ENCODE measurements at places on chromosomes 16 and 17. TPM values are rescaled to one million over a fixed set of nuclear protein-coding genes. Genes with fewer than 3 reads are reported as not detected.

The HEATR9 gene
- total RNA-seq, result not detected

The MSLN gene
- total RNA-seq, result not detected

DNA sequence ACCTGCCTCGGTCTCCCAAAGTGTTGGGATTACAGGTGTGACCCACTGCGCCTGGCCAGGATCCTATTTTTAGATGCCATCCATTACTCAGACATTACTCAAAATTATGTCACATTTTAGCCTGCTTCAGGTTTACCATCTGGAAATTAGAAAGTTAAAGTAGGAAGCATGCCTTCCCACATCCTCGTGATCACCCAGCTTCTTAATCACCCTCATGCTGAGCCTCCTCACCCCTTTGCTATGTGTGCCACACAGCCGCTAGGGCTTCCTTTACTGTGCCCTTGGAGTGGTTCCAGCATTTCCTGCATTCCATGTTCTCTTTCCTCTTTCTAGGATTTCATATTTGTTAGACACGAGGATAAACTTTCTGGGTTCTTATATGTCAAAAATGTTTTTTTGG, 9.3 kb downstream of the ADORA2B start:
- peak; percentile 84 for DNase-seq

DNA sequence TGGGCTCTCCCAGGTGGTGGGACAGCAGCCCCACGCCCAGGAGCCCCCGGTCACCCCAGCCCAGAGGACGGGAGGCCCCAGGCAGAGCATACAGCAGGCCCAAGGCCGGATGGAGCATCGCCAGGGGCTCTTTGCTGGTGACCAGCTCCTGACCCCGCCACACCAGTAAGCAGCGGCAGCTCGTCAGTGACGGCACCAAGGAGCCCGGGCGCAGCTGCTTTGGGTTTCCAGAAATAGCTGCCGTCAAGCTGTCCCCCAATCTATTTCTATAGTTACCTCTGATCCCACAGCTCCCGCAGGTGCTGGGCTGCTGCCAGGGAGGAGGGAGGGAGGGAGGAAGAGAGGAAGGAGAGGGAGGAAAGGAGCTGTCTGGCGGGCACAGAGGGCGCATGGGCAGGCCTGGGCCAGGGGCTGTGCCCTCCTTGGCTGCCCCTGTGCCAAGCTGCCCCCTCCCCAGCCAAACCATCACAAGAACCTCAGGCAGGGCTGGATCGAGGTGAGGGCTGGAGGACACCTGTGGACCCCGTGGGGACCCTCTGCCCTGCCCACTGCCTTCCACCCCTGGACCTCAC, 10.8 kb upstream of the RASD1 start:
- no peak for DNase-seq

DNA sequence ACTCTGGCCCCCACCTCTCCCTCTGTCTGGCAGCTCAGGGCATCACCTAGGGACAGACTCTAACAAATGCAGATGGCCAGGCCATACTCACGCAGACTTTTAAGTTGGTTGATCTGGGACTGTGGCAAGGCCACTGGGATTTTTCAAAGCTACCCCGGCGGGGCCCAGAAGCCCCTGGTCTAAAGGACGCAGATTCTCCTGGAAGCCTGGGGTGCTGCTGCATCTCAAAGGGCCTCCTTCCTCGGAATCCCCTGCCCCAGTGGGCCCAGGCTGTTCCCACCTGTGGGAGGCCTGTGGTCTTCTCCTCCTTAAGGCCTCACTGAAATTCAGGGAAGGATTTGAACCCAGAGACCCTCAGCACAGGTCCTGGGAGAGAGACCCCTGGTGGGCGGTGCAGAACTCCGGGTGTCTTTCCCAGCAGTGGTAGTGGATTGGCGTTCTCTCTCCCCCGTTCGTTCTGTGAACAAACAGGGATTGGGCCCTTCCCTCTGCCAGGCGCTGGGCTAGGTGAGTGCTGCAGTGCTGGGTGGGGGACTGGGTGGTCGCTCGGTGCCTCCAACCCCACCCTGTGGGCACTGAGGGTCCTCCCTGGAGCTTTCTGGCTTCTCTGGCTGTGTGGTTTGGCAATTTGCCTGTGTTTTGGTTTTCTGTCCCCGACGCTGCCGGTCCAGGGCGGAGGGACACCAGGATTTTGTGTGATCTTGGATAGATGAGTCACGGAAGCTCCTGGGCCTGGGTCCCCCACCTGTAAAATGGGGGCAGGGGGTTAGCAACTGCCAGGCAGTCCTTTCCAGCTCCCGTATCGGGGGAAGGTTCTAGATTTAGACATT, 160.5 kb upstream of the GSE1 start:
- peak; percentile 58 for DNase-seq

- DNase-seq, result no peak
These were observed 117.1 kb upstream of the AXIN2 start for GRCh38 chr17:65678546-65678945.

DNA sequence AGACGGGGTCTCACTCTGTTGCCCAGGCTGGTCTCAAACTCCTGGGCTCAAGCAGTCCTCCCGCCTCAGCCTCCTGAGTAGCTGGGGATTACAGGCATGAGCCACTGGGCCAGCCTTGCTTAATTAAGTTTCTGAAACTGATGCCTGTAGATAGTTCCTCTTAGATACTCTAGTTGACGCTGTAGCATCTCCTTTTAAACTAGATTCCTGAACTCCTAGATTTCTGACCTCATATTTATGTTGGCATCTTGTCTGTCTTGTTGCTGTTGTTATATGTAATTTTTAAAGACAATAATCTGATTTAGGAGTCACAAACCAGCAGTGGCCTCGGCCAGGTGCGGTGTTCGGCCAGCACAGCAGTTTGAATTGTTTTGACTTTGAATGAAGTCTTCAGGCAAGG, 37.5 kb downstream of the DHRS7B start:
- no peak for DNase-seq

DNA sequence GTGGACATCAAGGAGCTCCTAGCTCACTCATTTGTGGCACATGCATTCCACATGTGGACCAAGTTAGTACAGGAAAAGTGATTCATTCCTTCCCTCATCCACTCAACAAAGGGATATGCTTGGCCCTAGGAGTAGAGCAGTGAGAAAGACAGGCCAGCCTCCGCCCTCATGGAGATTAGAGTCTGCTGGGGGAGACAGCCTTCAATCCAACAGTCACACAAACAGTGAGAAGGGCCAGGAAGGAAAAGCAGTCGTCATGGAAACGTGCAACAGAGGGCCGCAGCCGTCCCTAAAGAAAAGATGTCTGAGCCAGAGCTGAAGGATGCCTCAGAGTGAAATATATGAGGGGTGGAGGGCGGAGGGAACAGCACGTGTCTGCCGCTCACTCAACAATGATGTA, 109.9 kb downstream of the VPS53 start:
- DNase-seq, result no peak

DNA sequence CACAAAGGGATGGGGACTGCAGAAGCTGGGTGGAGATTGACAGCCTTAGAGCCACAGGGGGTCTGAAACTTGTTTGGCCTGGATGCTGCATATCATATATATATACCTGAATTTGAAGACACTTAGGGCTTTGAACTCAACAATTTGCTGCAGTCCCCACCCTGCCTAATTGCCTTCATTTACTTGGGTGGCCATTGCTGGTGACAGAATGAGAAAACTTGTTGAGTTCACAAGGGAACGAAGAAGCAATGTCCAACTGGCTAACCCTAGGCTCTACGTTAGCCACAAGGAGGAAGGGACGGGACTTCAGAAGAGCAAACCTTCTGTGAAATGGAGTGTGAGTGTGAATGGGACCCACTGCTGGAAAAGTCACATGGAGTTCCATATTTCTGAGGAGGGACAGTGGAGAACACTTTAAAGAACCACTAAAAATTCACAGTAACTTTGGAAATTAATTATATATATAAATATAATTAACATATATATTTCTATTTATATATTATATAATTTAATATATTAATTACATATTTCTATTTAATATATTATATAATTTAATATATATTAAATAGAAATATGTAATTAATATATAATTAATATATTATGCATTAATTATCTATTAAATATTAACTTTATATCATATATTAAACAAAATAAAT, 215.3 kb upstream of the SOX9 start:
- no peak for DNase-seq

Data from SJSA1 (cell line).